ENCODE measurements at places on chromosomes 5 and 9.

DNA sequence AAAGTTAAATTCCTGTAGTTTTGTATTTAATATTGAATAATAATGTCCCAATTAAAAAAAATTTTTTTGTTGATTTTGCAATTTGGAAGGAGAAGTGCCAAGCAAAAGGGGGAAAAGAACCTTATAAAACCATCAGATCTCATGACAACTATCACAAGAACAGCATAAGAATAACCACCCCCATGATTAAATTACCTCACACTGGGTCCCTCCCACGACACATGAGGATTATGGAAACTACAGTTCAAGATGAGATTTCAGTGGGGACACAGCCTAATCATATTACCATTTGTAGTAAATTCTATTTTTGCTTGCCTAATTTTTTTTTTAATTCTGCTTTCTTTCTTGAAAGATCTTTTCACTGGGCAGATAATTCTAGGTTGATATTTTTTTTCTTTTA lies 33.4 kb upstream of the FCHO2 start:
- DNase-seq, result no peak

- DNase-seq, result no peak
Observed at GRCh38 chr5:142720641-142721271, 34.9 kb upstream of the FGF1 start.

- DNase-seq, result no peak
Observed at GRCh38 chr9:79573412-79573923, 1.7 kb downstream of the TLE4 start.

- peak; percentile 31 for DNase-seq
Observed at GRCh38 chr5:123035918-123036390, 571 bp downstream of the PPIC start.

DNA sequence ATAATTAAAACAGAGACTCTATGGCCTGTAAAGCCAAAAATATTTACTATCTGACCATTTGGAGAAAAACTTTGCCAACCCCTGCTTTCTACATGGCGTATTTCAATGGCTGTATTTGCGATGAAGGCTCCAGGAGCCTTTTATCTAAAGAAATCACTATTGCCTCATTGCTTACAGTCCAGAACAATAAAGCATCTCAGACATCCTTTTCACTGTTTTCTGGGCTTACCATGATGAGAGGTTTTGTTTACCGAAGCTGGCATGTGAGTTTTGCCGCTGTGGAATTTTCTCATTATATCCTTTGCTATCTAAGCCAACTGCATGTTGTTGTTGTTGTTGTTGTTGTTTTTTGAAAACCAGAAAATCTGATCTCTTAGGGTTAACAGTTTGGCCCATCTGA lies 13.9 kb downstream of the PALM2AKAP2 start:
- DNase-seq, result no peak

DNA sequence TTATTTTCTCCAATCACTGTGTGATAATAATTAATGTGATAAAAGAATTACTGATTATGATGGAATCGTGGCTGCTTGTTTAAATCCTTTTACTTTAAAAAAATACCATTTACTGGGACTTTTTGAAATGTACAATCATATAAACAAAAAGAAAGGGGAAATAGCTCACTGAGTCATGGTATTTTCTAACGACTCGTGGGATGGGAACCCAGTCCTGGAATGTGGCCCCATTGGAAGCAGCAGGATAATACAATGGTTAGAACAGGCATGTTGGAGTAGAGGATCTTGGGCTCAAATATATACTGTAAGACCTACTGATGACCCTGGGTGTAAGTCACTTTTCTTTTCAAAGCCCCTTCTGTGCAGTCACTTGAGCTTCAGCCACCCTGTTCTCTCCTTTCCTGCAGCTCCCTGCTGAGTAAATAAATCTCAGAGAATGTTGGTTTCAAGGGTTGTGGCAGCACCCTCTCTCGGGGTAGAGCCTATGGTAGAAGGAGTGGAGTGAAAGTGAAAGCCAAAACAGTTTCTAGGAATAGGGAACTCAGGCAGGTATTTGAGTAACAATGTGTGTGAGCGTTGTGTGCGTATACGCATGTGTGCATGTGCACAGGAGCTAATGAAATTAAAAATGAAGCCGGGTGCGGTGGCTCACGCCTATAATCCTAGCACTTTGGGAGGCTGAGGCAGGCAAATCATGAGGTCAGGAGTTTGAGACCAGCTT lies 40.8 kb upstream of the LARP1 start:
- no peak for DNase-seq

DNA sequence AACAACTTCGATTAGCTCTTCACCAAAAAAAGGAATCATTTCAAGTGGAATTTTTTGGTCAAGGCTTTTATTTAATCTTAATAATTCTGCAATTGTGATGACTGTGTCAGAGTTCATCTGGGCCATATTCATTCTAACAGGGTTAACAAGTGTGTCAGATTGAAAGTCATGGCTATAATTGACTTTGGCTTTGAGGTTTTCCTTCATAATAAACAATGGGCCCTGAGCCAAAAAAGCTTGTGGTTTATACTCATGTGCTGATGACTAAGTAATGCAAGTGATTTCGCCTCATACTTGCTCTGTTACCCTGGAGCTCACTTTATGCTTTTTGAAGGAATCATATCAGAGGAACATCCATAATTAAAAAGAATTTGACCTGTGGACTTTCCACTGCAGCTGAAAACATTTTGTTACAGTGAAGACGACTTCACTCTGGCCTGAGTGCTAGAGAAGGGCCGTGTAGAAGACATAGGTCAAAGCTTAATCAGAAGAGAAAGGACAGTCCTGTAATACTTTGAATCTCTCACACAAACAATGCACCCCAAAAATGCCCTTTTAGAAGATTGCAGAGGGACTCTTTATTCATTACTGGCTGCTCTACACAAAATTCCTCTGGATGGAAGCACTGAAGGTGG lies 101.7 kb downstream of the GDNF start:
- no peak for DNase-seq

GRCh38 chr9:17627641-17628040 lies 48.8 kb downstream of the SH3GL2 start:
- no peak for DNase-seq

DNA sequence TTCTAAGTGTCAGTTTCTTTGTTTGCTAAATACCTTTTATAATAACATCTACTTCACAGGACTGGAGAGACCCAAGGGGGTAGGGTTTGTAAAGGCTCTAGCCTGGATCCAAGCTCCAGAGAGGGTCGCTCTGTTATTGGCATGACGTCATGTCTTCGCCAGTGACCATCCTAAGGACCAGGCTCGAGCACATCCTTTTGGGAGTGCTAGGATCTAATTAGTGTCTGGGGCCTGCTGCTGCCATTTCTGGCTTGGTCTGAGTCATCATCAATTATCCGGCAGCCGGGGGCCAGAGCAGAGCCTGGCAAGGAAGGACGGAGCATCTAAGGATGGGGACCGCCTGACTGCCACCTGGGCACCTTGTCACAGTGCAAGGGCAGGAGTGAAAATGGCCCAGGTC lies 153.0 kb downstream of the NSG2 start:
- DNase-seq, result no peak

- no peak for DNase-seq
Observed at GRCh38 chr9:131707733-131708157, 32.1 kb downstream of the RAPGEF1 start.

DNA sequence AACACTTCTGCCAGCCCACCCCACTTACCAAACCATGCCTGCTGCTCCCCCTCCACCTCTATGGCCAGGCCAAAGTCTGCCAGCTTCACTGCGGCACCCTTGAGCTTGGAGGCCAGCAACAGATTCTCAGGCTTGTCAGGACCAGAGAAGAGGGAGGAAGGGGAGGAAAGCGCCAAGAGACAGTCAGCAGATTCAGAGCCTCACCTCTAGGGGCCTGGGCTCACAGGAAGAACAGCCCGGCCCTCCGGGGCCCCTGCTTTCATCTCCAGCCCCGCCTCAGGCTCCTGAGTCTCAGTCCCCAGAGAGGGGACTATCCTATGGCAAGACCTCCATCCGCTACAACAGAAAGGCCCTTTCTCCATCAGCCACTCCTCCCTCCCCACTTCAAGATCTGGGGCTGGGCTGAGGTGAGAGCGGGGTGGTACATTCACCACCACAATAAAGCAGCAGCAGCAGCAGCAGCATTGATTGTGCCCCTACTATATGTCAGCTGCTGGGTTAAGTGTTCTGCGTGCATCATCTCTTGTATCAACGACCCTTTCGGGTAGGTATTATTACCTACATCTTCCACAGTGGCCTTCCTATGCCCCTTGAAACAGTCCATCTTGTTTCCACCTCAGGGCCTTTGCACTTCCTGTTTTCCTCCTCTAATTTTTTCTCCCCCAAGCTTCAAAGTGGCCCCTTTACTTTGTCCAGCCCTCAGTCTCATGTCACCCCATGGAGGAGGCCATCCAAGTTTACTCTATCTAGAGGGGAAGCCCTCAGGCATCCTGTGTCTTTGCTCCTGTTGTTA lies 36.0 kb downstream of the CAMK2A start:
- no peak for DNase-seq

DNA sequence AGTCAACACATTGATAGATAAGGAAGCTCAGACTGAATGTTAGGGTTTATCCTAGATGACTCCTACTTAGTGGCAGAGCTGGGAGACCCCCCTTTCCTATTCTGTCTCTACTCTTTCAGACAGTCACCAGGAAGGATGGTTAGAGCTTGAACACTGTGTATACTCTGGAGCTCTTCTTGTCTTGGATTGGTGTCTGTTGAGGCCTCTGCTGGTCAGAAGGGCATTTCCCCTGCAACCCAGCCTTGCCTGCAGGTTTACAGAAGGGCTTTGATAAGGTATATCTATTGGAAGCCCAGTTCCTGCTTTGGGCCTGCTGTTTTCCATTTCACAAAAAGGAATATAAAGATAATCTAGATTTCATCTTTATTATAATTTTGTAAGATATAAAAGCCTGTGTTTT lies 71.8 kb downstream of the KDM4C start:
- no peak for DNase-seq

DNA sequence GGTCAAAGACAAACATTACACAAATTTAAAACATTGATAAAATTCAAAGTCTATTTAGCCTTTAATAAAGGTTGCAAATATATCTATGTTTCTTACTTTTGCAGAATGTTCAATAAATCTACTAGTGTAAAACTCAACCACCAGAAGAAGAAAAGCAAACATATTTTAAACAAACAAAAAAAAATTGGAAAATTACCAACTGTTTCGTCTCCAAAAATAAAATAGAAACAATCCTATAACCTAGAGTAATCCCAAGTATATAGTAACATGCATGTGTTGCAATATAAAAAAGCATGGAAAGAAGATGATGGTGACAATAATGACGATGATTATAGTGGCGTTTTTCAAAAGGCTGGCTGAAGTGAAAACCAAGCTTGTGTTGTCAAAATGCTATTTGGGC lies 86.0 kb upstream of the PAPPA start:
- no peak for DNase-seq

GRCh38 chr5:124806373-124807077 lies 60.1 kb upstream of the ZNF608 start:
- peak; percentile 91 for DNase-seq

DNA sequence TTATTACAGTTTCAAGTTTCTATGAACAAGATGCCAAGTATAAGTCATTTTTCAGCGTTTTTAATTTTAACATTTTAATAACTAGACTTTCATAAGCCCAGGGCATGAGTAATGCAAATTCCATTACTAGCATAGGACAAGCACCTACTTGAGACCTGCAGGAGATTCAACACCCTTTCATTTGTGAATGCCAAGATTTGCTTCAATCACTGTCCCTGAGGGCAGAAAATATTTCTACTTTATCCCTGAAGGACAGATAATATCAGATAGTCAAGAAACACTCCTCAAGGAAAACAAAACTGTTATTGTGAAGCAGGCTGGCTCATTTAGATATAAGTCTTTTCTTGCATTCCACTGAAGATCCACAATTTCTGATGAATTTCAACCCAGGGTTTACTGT lies 27.7 kb upstream of the ZNF622 start:
- no peak for DNase-seq

GRCh38 chr5:65268525-65268924 lies 213.2 kb downstream of the ADAMTS6 start:
- DNase-seq, result peak; percentile 8

DNA sequence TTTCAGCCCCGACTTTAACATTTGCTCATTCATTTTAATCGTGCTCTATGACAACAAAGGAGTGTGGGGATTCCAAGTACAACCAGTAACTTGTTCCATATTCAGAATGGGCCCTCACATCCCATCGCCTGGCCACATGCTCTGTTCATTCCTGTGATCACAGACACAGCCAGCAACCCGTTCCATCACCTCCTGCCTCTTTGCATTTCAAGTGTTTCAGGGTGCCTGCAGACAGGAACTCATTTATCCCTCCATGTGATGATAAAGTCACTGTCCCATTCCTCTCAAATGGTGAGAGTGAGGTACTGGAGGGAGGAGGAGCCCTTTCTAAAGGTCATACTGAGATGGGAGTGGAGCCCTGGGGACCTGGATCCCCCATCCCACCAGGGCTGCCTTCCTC lies 571.1 kb downstream of the MAT2B start:
- DNase-seq, result no peak

GRCh38 chr5:89698028-89698427 lies 711.5 kb downstream of the CETN3 start:
- DNase-seq, result no peak

DNA sequence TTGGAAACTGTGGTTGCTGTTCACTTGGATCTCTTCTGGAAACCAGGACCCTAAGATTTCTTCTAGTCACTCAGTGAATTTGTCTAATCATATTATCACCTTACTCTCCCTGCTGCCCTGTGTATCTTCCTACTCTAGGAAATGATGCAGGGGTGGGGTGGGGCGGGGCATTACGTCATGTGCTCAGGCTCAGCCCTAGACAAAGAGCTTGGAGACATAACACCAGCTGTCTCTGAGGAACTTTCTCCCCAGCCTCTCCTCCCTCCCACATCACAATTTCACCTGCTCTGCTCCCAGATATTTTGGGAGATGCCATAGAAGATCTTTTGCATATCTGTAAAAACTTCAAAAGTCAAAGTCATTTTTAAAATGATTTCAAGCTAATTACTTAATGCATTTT lies 470.4 kb downstream of the ZSWIM6 start:
- DNase-seq, result no peak

GRCh38 chr5:14545862-14546261 lies 35.7 kb upstream of the OTULINL start:
- DNase-seq, result no peak

GRCh38 chr5:97412959-97413358 lies 229.9 kb upstream of the RIOK2 start:
- DNase-seq, result no peak

GRCh38 chr5:15008476-15008875 lies 136.9 kb upstream of the ANKH start:
- no peak for DNase-seq

Data from left kidney (tissue), 8 donors.